ENCODE measurements at places on chromosomes 4 and X.
A peak's percentile ranks its signal among the peaks of the same experiment; 100 is the strongest.

GRCh38 chr4:94711635-94712034, 46.1 kb upstream of the BMPR1B start:
- no peak for DNase-seq

GRCh38 chrX:51902510-51903050, 9.2 kb downstream of the MAGED1 start:
- no peak for DNase-seq

DNA sequence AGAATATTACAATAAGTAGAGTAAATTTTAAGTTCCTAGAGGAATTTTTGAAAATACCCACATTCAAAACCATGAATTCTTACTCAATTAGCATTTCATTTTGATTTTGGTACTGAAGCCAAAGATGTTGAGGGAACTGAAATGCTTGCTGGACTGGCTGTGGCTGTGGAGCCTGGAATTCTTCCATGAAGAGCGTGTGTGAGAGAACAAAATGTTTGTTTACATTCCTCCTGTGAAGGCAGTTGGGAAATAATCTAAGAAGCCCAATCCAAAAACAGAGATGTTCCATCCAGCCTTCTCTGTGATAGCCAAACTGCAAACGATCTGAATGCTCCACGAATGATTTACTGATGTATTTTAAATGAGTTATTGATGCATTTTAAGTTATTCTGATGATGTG, 3.8 kb upstream of the ADH1B start:
- DNase-seq, result peak; percentile 83

DNA sequence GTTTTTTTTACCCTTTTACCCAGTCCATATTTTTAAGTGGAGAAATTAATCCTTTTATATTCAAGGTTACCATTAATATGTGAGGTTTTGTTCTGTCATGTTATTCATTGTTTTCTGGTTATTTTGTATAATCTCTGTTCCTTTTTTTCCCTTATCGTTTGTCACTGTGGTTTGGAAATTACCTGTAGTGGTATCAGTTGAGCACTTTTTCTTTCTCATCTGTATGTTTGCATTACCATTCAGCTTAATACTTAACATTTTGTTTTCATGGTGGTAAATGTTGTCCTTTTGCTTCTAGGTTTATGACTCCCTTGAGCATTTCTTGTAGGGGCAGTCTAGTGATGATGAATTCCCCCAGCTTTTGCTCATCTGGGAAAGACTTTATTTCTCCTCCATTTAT, 6.6 kb downstream of the ETDC start:
- DNase-seq, result no peak

GRCh38 chr4:82491251-82491960, 61.0 kb downstream of the ENOPH1 start:
- no peak for DNase-seq

GRCh38 chrX:24672701-24673190, 21.0 kb upstream of the POLA1 start:
- DNase-seq, result no peak

DNA sequence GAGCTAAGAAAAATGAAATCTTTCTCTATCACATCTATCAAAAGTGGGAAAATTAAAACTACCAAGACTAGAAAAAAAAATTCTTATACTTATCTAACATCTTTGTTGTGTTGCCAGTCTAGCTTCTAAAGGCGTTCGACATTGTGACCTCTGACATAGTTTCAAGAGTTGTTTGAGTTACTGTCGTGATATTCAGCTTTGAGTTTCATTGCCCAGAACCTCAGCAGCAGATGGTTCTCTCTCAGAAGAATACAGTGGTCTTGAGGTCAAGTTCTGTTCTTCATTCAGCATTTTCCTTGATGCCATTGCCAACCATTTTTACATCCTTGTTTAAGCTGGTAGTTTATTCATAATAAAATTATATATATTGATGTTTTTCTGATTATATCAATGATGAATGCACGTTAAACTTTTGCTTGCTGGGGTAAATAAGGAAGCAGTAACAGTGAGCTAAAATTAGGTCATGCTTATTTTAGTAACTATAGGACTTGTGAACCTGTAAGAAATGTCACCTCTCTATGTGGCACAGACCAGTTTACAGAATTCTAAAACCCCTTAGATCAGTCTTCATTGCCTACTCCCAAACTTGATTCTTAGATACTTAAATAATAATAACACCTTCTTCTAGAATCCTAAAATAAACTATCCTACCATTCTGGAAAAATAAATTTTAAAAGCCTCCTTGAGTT, 23.1 kb upstream of the SMIM31 start:
- DNase-seq, result no peak

DNA sequence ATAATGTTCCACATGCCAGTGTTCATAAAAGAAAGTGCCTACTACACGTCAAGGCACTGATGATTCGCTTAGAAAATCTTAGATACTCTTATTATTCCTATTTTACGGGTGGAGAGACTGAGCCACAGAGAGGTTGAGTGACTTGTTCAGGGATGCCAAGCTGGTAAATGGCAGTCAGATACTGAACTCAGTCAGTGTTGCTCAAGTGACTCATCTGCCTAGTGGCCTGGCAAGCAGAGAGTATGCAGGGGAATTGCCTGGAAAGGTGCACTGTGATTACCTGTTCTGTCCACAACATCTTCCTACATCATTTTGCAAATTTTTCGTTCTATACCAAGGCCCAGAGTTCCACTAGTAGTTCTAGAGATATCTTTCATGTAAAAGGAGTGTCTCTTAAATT, 68.4 kb downstream of the RAPGEF2 start:
- DNase-seq, result no peak

GRCh38 chr4:146415829-146416228, 105.9 kb downstream of the SLC10A7 start:
- DNase-seq, result no peak

- DNase-seq, result peak; percentile 22
Measured at GRCh38 chrX:133306316-133306715, 88.2 kb upstream of the TFDP3 start.

DNA sequence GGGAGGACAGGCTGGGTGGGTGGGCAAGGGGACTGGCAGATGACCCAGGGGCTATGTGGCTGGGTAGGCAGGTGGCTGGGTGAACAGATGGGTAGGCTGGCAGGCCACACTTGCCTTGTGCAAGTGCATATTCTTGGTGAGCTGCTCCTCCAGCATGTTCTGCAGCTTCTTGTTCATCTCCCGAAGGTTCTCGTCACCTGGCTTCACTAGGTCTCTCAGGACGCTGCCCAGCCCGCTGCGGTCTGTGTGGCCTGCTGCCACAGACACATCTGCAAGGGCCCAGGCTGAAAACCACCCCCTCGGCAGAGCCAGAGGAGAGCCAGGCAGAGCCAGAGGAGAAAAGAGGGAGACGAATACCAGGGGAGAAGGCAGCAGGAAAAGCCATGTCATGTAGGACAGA, 3.4 kb upstream of the KCND1 start:
- no peak for DNase-seq

DNA sequence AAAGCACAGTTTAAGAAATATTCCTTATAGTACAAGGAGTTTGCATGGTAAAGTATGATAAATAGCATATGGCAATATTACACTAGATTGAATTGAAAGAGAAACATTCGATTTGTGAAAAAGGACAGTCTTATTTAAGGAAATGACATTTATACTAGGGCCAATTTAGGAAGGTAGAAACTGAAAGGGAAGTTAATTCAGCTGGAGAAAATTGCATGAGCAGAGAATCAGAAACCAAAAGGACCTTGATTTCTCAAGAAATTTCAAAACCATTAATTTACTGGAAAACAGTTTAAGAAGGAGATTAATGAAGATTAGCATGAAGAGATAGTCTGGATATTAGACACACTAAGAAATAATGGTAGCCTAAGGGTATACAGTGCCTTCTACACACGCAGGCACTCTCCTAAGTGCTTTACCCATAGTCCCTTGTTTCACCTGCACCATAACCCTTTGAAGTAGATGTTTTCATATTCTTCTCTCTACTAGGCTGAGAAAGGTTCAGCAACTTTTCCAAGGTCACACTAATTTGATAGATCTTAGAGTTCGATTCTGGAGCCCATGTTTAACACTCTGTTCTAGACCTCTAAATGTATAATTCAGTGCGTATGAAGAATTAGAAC, 259.1 kb upstream of the SLIT2 start:
- DNase-seq, result no peak

- DNase-seq, result no peak
Measured at GRCh38 chr4:186746581-186746980, 22.9 kb upstream of the FAT1 start.

- DNase-seq, result no peak
Measured at GRCh38 chr4:13762130-13762529, 134.6 kb upstream of the BOD1L1 start.

- no peak for DNase-seq
Measured at GRCh38 chrX:106178826-106179225, 10.7 kb downstream of the PWWP3B start.

GRCh38 chrX:49949961-49950360, 27.6 kb downstream of the CLCN5 start:
- no peak for DNase-seq

- no peak for DNase-seq
Measured at GRCh38 chrX:26848511-26848910, 614.6 kb downstream of the PPP4R3C start.

- no peak for DNase-seq
Measured at GRCh38 chrX:7515681-7516413, 327.1 kb upstream of the VCX start.

- DNase-seq, result no peak
Measured at GRCh38 chr4:78018271-78019049, 38.7 kb upstream of the FRAS1 start.

DNA sequence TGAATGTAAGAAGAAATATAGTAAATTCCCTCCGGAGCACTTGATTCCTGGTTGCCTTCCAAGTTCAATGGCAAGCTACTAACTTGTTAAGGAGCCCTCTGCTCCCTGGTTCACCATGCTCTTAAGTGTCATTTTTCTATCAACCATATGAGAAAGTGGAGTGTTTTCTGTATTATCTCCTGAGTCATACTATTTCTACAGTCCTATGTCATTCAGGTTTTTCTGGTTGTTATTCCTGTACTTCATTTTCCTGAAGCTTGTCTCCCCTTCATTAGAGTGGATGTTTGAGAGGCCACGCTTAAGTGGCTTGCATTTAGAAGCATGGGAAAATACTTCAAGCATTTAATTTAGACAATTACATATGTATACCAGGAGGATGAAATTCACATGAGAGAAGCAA, 14.7 kb upstream of the EPGN start:
- no peak for DNase-seq

GRCh38 chrX:122945328-122945727, 238.8 kb upstream of the GRIA3 start:
- DNase-seq, result no peak

- DNase-seq, result peak; percentile 8
Measured at GRCh38 chr4:189088780-189089179, 851.9 kb upstream of the FRG1 start.

DNA sequence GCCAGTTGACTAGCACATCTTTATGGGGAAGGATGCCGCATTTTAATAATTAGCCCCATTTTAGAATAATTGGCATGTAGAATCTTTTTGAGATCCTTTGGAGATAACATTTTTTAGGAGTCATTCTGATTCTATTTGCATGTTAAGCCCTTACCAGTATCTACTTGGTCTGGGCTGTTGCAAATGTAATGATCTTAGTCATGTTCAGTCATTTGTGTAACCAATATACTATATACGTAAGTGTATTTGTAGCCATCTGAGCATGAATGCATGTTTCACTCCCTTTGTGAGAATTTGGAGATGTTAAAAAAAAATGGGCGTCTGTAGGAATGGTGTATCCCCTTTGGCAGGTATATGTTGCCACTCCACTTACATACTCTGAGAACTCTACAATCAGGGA, 119.1 kb downstream of the TEX13A start:
- no peak for DNase-seq

- DNase-seq, result no peak
Measured at GRCh38 chr4:137676357-137676998, 144.2 kb upstream of the PCDH18 start.

- peak; percentile 31 for DNase-seq
Measured at GRCh38 chr4:8101213-8102075, 57.2 kb downstream of the ABLIM2 start.

GRCh38 chr4:173367285-173367684, 3.5 kb upstream of the SAP30 start:
- DNase-seq, result no peak

GRCh38 chr4:13493793-13494192, 9.7 kb upstream of the RAB28 start:
- no peak for DNase-seq

- DNase-seq, result no peak
Measured at GRCh38 chr4:149910604-149911350, 95.1 kb upstream of the IQCM start.

- no peak for DNase-seq
Measured at GRCh38 chrX:143581240-143581639, 54.7 kb downstream of the SLITRK4 start.

DNA sequence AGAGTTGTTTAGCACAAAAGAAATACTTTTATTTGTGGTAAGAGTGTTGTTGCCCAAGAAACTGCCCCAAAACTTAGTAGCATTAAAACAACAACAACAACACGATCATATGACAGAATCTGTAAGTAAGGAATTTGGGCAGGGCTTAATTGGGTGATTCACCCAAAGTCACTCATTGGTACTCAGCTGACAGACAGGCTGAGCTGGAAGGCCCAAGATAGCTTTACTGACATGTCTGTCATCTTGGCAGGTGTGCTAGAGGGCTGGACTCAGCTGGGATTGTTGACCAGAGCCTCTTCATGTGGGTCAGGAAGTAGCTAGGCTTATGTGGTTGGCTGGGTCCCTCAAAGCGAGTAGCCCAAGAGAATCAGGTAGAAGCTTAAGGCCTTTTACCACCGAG, 52.3 kb downstream of the KIAA0232 start:
- peak; percentile 18 for DNase-seq

DNA sequence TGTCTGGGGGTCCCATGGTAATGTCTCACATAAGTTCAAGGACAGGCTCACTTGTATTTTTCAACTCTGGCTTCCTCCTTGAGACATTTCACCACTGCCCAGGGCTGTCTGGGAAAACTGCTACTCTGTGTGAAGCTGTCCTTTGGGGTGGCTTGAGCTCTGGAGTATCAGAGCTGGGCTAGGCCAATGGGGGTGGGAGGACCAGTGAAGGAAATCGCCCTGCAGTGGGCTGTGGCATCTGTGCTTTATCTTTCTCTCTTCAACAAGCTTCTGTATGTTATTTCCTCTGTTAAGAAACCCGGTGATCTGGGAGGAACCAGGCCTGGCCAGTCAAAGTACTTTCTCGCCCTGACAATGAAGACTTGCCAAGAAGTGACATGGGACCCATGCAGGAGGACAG, 87.4 kb downstream of the SMIM20 start:
- no peak for DNase-seq

- DNase-seq, result peak; percentile 35
Measured at GRCh38 chr4:5024673-5025072, 5.4 kb upstream of the CYTL1 start.
